Tibial nerve (tissue), 4 donors: ENCODE measurements at places on chromosomes 12 and 14. TPM values are rescaled to one million over a fixed set of nuclear protein-coding genes. Genes with fewer than 3 reads are reported as not detected.

Gene KERA
- not detected for total RNA-seq

Gene KLRF2
- total RNA-seq = not detected

Gene KRT82
- not detected for total RNA-seq

Gene FAM222A
- 2.5 TPM for total RNA-seq

Gene INHBE
- total RNA-seq = not detected

Gene TAS2R43
- total RNA-seq = 4.9 TPM

Gene OR4E2
- total RNA-seq = not detected

Gene P2RX2
- total RNA-seq = not detected

Gene GLI1
- total RNA-seq = 16.2 TPM

Gene AMDHD1
- total RNA-seq = not detected

Gene EPYC
- total RNA-seq = not detected

Gene ANO6
- 44.1 TPM for total RNA-seq

Gene ACTR10
- 73.3 TPM for total RNA-seq

DNA sequence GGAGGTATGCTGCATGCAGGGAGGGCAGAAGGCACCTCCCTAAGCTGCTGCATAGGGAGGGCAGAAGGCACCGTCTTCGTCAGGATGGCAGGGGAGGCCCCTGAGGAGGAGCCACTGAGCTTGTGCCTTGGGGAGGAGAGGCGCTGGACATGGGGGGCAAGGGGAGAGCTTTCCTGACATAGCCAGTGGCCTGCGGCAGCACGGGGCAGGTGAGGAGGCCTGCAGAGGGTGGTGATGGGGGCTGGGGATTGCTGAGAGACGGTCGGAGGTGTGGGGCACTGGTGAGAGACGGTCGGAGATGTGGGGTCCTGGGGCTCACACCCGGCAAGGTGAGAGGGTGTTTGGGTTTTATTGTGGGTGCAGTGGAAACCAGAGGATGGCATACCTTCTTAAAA lies 10.4 kb upstream of the BDKRB2 start:
- DNase-seq = no peak

GRCh38 chr12:131123817-131124216 lies 170.1 kb downstream of the ADGRD1 start:
- DNase-seq = no peak

- DNase-seq = no peak
These were observed 2.2 kb downstream of the RIN3 start for GRCh38 chr14:92515546-92516343.

- DNase-seq = no peak
These were observed 1209.5 kb downstream of the SLC16A7 start for GRCh38 chr12:60805364-60805763.

DNA sequence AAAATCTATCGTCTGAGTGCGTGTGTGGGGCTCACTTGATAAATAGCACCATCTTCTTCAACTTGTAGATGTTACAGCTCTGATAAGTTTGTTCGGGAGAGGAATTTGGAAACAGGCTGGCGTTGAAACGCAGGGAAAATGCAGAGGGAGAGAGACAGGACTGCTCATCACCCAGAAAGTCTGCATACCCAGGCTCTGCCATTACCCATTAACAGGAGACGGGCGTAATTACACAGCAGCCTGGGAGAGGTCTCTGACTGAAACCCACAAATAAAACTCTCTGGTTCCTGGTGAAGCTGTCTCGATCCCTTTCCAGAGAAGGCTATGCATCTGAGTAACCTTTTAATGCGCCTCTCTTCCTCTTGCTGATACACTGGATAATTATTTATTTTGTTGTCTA lies 547.3 kb downstream of the BCL11B start:
- no peak for DNase-seq

DNA sequence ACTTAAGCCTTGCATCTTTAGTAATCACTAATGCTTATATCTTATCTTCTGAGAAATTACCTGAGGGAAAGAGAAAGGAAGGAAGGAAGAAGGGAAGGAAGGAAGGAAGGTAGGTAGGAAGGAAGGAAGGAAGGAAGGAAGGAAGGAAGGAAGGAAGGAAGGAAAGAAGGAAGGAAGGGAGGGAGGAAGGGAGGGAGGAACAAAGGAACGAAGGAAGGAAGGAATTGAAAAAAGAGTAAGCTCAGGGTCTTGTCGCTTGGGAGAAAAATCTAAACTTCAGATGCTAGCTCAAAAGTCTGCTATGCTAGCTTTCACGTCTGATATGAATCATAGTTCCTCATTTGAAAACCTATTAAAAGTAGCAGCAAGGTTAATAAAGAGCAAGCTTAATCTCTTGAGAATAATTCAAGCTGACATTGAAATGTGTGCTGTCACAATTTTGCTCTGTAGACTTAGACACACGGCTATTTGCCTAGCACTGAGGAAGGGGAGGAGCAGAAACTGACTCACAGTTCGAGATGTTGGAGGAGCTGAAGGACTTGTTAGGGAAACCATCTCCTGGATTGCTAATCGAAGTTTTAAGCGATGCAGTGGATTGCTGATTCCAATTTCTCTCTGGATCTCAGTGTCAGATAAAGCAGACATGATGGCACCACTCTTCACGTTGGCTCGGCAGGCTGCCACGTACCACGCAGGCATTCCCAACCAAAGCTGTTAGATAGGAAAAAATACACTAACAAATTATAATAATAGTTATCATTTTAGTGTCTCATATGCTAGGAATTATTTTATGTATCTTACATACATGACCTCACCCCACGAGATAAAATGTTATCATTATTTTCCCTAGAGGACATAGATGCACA lies 216.7 kb downstream of the ACSS3 start:
- DNase-seq = no peak

DNA sequence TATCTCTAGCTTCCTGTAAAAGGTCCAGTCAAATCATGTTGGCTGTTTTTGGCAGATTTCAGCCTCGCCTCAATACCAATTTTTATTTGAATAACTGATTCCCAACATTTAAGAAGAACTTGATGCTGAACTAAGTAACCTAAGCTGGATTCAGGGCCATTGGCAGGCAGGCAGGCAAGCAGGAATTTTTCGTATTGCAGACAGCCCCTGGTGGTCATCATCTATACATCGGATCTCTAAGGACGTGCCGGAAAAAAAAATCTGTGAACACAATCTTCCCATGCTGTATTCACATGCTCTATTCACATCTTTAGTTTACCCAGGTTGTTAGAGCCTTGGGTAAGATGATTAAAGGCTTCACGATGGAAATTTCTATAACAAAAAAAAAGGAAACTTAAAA lies 7.0 kb downstream of the VCPKMT start:
- DNase-seq = no peak

- DNase-seq = no peak
These were observed 37.7 kb downstream of the RAB35 start for GRCh38 chr12:120078868-120079267.

GRCh38 chr14:102394717-102395375 lies 32.1 kb downstream of the TECPR2 start:
- DNase-seq = no peak

DNA sequence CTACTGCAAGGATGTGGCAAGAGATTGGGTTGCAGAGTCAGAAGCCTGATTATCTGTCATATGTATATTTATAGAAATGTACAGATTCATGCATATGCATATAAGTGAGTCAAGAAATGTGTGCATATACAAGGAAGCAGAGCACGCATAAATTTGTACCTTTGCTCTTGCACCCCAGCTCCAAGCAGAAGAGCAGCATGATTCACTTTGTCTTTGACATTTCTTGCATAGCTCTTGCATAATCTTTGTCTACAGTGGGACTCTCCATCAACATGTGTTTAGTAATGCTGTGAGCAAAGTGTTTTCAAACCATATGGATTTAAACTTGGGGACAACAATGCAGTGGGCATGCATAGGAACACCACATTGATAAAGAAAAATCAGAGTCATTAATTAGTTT lies 330.7 kb upstream of the DCN start:
- no peak for DNase-seq

DNA sequence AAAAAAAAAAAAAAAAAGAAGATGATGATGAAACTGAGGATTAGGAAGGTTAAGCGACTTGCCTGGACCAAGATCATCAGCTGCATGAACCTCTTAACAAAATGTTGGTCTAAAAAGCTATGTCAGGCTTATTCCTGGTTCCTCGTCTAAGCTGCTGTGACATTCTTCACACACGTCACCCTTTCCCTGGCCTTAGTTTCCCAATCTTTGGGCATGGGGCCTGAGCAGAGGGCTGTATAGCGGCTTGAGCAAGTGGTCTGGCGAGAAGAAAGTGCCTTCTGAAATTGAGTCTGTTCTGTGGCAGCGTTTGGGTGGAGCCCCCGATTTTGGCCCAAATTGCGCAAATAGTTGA lies 58.7 kb upstream of the CCND2 start:
- no peak for DNase-seq

GRCh38 chr12:99911081-99911480 lies 73.7 kb downstream of the ANKS1B start:
- DNase-seq = no peak

- DNase-seq = no peak
These were observed 42.1 kb downstream of the STXBP6 start for GRCh38 chr14:25007832-25008231.

GRCh38 chr12:25315388-25315787 lies 64.7 kb upstream of the KRAS start:
- no peak for DNase-seq

GRCh38 chr14:51592836-51593235 lies 58.9 kb upstream of the FRMD6 start:
- DNase-seq = no peak

GRCh38 chr12:6201213-6201608 lies 1.0 kb downstream of the CD9 start:
- no peak for DNase-seq

- DNase-seq = peak; percentile 83
These were observed 96.9 kb upstream of the TMPO start for GRCh38 chr12:98418357-98419075.

DNA sequence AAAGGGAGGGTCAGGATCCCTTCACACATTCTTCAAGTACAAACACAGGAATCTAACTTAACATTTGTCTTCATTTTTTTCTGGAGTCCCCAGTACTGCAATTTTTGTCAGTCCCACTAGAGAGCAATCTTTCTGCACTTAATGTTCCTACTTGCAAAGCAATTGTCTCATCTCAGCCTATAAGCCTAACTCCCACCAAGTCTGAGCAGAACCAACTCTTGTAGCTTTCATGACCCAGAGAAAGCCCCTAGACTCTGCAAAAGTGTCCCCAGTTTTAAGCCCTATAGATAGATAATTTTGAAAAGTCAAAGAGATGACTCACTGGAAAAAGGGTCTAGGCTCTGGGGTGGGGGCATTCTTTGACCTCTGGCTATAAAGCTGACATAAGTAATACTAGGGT lies 1.8 kb upstream of the ZBTB39 start:
- no peak for DNase-seq

DNA sequence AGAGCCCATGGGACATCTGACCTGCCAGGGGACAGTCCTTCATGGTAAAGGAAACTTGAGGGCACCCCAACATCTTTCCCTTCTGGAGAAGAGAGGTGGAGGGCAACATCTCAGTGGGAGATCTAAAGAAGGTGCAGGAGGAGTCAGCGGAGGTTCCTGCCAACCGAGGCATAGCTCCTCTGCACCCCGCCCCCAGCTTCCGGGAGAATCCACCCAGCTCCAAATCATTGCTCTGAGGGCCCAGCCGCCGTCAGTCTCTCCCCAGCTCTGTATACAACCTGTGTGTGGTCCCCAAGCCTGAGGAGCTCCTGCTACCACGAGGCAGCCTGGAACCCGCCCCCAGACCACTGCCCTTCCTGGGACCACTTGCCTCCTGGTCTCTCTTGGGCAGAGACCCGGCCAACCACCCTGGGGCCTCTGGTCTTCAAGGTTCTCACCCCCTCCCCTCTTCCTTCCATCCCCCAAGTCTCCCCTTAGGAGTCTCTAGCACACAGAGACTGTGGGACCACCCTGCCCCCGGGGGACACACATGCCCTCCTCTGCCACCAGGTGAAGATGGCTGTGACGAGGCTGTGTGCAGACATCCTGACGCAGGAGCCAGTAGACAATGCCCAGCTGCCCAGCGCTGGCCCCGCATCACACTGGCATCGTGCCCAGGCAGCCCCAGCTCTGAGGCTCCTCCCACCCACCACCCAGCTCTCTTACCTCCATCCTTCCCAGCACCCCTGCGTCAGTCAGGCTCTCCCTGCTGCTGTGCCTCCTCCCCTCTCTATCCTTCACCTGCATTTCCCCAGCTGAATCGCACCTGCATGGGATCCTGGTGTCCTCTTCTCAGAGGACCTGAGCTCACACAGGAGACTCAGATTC lies 13.0 kb upstream of the NUDT14 start:
- DNase-seq = no peak

DNA sequence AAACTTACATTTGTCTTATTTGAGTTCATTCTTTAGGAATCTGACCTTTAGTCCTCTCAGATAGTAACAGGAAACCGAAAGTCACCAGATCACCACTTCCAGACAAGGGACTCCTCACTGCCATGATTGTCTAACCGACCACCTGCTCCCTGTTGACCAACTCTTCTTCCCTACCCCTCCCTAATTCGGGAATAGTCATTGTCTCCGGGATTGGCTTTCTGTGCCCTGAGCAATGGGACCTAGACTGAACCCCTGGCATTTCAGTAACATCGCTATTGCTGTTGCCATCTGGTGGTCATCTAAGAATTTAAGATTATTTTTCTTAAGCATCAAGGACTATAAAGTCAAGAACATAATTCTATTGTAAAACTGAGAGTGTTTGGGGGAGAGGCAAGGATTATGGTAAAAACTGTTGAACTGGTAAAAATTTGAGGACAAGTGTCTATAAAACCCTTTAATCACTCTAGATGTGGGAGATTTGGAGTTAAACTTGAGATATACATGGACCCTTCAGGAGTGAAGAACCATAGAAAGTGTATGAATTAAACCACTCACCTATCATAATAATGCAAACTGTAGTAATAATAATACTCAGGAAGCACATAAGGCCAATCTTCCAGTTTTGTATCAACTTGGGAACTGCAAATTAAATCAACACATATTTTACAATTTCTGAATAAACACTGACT lies 6.3 kb downstream of the CLEC2A start:
- no peak for DNase-seq

DNA sequence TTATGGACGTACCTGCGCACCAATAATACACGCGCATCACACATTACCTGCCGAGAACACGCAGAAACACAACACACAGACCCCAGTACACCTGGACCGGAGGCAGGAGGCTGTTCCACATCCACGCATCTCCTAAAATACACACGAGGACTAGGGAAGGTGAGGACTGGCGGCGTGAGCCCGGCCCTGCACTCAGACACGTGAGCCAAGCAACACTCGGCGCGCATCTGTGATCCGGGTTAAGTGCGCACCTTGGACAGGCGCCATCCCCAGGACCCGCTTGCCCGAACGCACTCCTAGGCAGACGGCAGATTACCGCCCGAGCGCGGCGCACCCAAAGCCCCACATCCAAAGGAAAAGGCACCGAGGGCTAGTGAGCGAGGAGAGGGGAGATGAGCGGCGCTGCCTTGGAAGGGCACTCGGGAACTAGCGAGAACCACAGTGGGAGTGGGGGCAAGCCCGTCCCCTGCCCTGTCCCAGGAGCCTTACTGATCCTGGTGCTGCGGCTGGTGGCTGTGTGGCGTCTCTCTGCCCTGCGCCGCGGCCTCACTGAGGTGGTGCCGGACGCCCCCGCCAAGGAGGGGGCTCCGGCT lies 417 bp downstream of the GLS2 start:
- DNase-seq = no peak

GRCh38 chr12:75364919-75365318 lies 26.0 kb upstream of the GLIPR1L2 start:
- DNase-seq = no peak
